ENCODE measurements at places on chromosomes 12 and 14. TPM values are rescaled to one million over a fixed set of nuclear protein-coding genes. Genes with fewer than 3 reads are reported as not detected.

DNA sequence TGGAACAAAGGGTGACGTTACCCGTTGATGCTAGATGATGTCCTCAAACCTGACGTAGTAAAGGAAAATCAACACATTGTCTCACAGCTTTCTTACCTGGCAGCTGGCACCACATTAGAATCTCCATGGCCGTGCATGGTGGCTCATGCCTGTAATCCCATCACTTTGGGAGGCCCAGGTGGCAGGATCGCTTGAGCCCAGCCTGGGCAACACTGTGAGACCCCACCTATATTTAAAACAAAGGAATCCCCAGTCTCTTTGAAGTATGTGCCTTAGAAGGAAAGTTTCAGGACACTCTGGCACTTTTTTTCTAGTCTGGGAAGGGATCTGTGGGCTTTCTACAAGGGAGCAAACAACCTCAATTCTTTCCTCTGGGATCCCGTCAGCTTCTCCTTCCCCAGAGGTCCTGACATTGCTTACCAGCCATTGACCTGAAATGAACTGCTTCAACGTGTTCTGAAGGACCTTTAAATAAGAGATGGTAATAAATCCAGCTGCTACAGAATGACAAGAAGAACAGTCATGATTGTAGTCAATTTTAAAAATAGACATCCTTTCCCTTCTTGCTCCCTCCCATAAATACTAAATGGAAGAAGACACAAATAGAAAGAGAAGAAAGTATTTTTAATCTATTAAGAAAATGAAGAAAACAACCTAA lies 33.7 kb upstream of the TTC7B start:
- DNase-seq: no peak

GRCh38 chr14:100304825-100305323 lies 1.4 kb downstream of the SLC25A29 start:
- DNase-seq: no peak

BMAL2 gene
- 9.3 TPM for total RNA-seq

- no peak for DNase-seq
These were observed 4.3 kb upstream of the ZFP36L1 start for GRCh38 chr14:68797121-68797670.

RBM19 gene
- total RNA-seq: 16.3 TPM

- DNase-seq: no peak
These were observed 110.9 kb downstream of the TSPAN9 start for GRCh38 chr12:3187846-3188770.

FKBP11 gene
- total RNA-seq: 17.7 TPM

GRCh38 chr14:74905595-74906142 lies 17.4 kb downstream of the RPS6KL1 start:
- no peak for DNase-seq

DNA sequence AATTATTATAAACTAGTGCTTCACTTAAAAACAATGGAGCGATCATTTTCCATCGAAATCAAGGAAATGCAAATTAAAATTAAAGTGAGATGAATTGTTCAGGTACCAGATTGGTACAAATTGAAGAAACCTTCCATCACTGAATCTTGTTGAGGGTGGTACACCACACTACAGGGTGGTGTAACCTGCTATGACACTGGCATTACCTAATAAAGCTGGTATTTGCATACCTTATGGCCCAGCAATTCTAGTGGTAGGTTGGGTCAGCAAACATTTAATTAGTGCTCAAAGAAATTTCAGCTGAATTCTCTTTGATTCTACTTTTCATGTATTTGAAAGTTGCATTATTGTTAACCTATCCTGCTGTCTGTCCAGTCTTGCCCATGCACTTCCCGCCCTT lies 9.2 kb downstream of the TIGAR start:
- no peak for DNase-seq

DNA sequence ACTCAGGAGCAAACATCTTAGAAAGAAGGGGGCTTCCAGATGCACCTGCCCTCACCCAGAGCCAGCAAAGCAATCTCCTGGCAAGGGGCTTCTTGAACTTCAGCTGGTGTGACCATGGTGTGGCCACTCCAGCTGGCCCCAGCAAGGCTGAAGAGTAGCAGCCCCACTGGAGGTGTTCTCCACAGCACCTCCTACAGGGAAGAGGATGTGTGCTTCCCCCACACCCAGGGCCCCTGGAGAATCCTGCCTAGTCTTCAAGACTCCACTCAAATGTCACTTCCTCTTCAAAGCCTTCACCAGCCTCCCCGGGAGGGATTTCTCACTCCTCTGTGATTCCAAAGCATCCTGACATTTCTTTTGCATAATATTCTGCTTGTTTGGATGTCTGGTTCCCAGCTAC lies 8.5 kb downstream of the RAB15 start:
- DNase-seq: no peak

SLCO1A2 gene
- total RNA-seq: not detected

DNA sequence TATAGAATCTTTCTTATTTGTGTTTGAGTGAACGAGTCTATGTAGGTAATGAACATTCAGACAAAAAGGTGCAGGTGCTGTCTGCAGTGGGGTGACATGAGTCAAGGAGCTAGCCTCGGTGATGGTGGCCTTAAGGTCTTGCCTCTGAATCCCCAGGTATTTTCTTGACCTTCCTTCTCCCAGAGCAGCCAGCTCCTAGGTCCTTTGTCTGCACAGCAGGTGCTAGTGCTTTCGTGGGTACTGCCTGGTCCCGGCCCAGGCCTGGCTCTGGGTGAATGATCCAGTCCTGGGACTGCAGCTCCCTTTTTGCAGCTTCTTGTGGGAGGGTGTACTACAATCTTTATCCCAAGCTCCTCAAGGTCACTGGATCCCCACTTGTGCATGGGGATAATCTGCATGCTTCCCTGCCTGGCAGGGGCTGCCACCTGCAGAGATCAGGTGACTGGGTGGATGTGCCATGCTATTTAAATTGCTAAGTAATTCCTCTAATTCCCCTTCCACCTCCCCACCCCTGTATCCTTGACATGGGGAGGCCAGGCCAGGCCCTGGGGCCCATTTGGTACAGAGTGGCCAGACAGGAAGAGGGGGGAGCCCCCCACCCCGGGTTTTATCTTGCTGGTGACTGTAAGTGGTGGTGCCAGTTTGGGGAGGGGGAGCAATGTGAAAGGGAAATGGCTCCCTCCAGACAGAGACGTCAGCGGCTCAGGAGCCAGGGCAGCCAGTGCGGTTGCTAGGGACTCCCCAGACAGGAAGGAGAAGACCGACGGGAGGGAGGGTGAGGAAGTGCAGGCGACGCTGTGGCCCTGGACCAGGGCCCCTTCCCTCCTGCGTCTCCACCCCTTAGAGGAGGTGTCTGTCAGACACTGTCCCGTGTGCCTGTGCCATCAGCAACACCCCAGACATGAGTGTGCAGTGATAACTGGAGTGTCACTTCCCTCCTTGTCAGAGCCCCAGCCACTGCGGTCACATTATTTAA lies 6.7 kb downstream of the VASH1 start:
- no peak for DNase-seq

DNA sequence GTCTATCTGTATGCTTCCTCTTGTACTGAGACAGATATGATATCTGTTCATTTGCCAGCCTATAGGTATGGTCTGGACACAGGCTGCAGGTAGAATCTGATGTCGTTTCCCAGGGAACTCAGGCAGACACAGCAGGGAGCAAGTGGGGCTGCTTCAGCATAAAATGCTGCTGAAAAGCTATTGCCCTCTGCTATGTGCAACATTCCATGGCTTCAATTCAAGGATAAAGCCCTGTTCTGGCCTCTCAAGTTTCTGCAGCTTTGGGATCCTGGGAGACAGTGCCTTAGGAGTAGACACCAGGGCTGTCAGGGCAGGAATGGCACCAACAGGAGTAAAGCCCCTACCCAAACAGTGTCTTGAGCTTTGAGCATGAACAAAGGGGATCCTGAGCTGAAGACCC lies 173.5 kb downstream of the SLC41A2 start:
- no peak for DNase-seq
